Dermis blood vessel endothelial cell (primary cell): ENCODE measurements at places on chromosomes 5 and 9. TPM values are rescaled to one million over a fixed set of nuclear protein-coding genes. Genes with fewer than 3 reads are reported as not detected.

C8G gene
- total RNA-seq = 1.7 TPM in 1 of 2 replicates, not detected in the other

PRDM9 gene
- not detected in 2 replicates for total RNA-seq

ZBTB26 gene
- 4.4 and 5.7 TPM in 2 replicates for total RNA-seq

FBP2 gene
- not detected in 2 replicates for total RNA-seq

NREP gene
- 24.9 and 39.0 TPM in 2 replicates for total RNA-seq

GFI1B gene
- total RNA-seq = not detected in 2 replicates

AGXT2 gene
- 0.05 TPM in 1 of 2 replicates, not detected in the other for total RNA-seq

MED10 gene
- total RNA-seq = 10.0 and 11.6 TPM in 2 replicates

HSD17B4 gene
- total RNA-seq = 148 and 206 TPM in 2 replicates

ANKRD18B gene
- under 0.01 and 1.4 TPM in 2 replicates for total RNA-seq

NUTM2G gene
- total RNA-seq = not detected in 2 replicates

SLC6A18 gene
- not detected in 2 replicates for total RNA-seq

HMMR gene
- 16.2 and 60.2 TPM in 2 replicates for total RNA-seq

CDC25C gene
- total RNA-seq = 2.4 and 11.3 TPM in 2 replicates

LCP2 gene
- total RNA-seq = 2.4 TPM in 1 of 2 replicates, not detected in the other

SH3PXD2B gene
- total RNA-seq = 15.0 and 29.4 TPM in 2 replicates

CCNI2 gene
- 0.34 and 0.51 TPM in 2 replicates for total RNA-seq

FSTL4 gene
- under 0.01 and 0.09 TPM in 2 replicates for total RNA-seq

ETF1 gene
- total RNA-seq = 102 and 129 TPM in 2 replicates

KLHL3 gene
- total RNA-seq = 21.1 and 32.6 TPM in 2 replicates

SLC4A9 gene
- not detected in 2 replicates for total RNA-seq

ANXA2R gene
- total RNA-seq = 7.7 and 7.8 TPM in 2 replicates

WDR5 gene
- total RNA-seq = 18.5 and 31.4 TPM in 2 replicates

CAMK2A gene
- total RNA-seq = not detected in 2 replicates

MLANA gene
- total RNA-seq = not detected in 2 replicates

BBLN gene
- total RNA-seq = 47.4 and 77.1 TPM in 2 replicates

SPINK6 gene
- total RNA-seq = not detected in 2 replicates
